ENCODE measurements at places on chromosomes 12 and 14. TPM values are rescaled to one million over a fixed set of nuclear protein-coding genes. Genes with fewer than 3 reads are reported as not detected.

The GPR162 gene
- 0.16 TPM for total RNA-seq

DNA sequence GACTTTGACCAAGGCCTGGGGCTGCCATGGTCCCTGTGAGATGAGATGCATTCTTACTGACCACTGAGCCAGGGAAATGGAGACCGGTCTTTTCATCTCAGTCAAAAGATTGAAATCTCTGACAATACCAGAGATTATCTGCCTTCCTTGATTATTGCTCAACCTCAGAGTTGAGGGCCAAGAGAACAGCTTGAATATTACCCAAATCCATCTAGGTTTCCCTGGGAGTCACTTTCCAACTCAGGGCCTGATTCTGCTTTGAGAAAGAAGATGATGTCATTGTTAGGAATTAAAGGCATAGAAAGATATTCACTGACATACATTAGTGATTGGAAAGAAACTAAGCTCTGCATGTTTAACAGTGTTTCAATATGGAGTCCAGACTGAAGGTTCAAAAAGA lies 515.9 kb upstream of the TBX3 start:
- H3K4me1 ChIP-seq: peaks cover 7% of the 10 kb centered on the region
- no peaks in the 10 kb centered on the region for H3K27me3 ChIP-seq
- H3K27ac ChIP-seq: no peak overlapping the region
- H3K36me3 ChIP-seq: no peaks in the 10 kb centered on the region

DNA sequence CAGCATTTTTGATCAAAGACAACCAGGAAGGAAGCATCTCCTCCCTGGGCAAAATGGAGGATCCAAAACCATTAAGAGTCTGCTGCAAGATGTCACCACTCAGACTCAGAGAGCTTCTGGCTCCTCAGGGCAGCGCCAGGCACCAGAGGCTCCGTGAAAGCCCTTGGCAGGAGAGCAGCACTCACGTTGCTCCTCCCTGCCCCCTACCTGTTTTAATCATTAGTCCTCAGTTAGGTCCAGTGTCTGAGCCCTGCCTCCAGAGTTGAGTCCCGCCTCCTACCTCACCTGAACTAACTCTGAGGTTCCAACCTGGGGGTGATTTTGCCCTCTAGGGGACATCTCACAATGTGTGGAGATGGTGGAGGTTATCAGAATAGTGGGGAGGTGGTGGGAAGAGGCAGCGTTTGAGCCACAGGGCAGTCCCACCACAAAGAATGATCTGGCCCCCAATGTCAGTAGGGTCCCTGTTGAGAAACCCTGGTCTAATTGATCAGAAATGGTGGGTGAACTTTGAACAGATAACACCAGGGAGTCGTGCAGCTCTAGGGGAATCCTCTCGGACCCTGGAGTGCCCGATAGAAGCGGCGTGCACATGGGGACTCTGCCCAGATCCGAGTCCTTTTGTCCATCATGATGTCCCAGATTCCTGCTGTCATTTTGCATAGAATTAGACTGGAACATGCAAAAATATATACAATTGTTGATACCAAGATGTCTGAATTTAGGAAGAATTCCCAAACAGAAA lies 156.7 kb upstream of the DIO3 start:
- no peak overlapping the region for H3K27ac ChIP-seq
- no peaks in the 10 kb centered on the region for H3K36me3 ChIP-seq
- H3K27me3 ChIP-seq: no peaks in the 10 kb centered on the region

DNA sequence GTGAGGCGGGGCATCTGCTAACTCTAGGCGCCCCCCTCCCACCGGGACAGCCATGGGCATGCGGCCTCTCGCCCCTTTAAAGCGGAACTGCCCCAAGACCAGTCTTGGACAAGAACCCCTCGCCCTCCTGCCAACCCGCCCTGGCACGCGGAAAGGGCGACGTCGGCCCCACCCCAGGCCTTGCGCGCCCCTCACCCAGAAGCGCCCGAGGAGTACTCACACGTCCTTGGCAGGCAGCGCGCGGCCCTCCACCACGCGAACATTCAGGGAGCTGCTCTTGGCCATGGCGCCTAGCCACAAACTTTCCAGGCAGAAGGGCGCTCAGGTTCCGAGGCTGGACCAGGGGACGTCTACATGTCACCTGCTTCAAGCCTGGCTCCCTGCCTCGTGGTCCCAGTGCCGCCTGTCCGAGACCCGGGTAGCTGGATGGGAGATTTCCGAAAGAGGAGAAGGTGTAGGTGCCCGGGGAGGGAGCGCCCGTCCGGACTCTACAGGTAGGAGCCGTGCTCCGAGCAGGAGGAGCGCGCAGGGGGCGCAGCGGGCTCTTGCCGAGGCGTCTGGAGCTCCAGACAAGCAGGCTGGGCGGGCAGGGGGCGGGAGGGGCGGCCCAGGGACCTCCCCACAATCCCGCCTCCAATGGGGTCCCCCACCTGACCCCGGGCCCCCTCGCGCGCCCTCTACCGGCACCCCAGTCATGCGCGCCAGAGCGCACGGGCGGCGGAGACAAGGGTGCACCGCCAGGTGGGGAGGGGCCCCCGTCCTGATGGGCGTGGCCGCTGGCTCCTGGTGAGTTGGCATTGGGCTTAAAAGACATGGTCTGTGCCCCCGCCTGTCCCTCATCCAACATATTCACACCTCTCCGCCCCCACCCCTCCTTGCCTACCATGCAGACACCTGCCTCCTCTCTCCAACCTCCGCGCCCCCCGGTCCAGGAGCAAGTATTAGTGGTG lies at the start of gene RASAL1:
RASAL1 (minus strand) TSS at position 584 of the 950 bp plus-strand sequence; CDS start at position 285, 299 bp downstream.
- H3K4me3 ChIP-seq: no peak within 1 kb of the TSS
- H3K4me1 ChIP-seq: no peaks in the 10 kb centered on the region
- DNase-seq: no peak
- H3K36me3 ChIP-seq: no peaks in the 10 kb centered on the region

DNA sequence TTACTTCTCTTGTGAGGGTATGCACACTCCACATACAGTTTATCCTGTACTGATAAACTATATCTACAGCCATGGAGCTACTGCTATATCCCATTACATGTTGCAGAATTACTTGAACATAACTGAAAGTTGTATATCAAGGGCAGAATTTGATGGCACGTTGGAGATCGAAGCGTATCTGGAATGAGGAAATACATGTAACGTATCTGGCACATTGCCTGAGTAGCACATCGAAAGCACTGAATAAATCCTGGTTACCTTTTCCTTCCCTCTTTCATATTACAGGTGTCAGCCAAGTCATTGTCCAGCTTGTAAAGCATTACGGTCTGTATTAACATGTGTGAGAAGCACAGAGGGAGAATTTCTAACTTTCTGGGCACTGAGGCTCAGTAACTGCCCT lies 42.1 kb upstream of the LIN7A start:
- H3K27me3 ChIP-seq: no peaks in the 10 kb centered on the region
- H3K36me3 ChIP-seq: no peaks in the 10 kb centered on the region
- H3K4me3 ChIP-seq: no peak overlapping the region
- DNase-seq: no peak

DNA sequence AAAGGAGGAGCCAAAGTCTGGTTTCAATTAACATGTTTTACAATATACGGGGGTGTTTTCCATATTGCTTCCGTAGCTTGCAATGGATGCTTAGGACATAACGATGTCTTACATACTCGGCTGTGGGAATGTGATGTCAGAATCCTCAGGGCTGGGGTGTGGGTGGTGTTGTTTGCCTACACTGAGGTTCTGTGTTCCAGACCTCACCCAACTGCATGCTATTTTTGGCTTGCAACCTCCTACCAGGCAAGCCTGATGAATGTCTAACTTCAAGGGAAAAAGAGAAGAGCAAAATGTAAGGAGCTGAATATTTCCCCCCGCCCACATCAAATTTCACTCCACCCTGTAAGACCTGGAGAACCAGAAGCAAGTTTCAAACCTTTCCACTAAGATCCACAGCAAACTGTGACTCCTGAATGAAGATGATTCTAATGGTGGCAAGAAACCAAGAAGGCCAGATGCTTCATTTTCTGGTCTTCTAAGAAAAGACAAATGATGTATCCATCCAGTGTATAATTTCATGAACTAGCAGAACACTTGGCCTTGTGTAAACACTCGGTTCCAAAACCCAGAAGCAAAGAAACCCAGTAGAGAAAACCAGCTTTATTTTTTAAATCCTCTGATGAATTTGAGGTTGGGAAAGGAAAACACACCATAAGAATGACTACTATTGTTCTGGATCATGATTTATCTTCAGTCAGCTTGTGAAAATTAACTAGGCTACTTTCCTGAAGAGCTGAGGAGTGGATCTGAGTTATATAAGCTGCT lies 227.9 kb downstream of the DACT1 start:
- H3K36me3 ChIP-seq: no peaks in the 10 kb centered on the region
- no peak for DNase-seq
- no peaks in the 10 kb centered on the region for H3K4me1 ChIP-seq
- H3K27me3 ChIP-seq: no peaks in the 10 kb centered on the region
- no peak overlapping the region for H3K4me3 ChIP-seq

Data from SJSA1 (cell line).